ENCODE measurements at places on chromosomes 6 and 20.

DNA sequence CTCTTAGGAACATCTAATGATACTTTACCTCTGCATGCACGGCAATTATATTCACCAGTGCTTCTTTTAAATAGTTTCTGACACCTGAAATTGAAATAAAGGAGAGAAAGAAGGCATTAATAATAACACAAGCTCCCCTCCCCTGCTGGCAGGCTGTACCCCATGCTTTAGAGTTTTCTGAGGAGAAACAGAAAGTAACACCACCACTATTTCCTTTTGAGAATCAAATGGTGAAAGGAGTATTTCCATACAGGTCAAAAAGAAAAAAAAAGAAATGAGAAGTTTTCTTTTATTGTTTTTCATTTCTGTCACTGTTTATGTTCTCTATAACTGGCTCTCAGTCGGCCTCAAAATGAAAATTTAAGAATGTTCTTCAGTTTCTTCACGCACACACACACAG, 108.1 kb downstream of the IRF4 start:
- DNase-seq, result no peak

GRCh38 chr20:5136096-5136495, 9.3 kb downstream of the CDS2 start:
- DNase-seq, result peak; percentile 39

DNA sequence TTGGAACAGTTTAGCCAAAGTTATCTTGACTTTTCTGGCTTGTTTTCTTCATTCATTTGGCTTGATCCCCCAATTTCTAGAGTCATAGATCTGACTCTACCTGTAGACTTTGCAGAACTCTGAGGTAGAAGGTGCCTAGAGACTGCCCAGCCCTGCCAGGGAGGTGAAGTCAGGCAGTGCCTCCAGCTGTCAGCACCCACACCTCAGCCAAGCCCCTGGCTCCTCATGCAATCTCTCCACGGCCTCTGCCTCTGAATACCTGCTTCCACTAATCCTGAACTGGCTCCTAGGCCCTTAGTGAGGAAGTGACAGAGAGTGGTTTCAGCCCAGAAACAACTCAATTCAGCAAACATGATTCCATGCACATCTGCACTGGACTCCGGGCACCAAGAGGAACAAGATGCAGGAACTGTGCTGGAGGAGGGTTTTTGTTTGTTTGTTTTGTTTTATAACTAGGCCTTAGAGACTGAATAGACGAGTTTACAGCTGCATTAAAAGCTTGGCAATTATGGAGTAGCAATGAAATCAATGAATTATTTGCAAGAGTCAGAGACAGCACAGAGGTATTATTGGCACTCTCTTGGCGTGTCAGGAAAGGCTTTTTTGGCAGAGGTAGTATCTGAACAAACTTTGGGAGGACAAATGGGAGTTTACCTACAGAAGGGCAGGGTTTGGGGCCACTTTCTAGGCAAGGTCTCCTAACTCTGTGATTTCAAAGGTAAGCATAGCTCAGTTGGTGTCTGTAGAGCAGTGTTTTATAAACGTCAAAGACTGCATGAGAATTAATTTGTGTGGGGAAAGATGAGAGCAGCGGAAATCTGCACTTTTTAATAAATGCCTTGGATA, 25.2 kb downstream of the TGM3 start:
- DNase-seq, result no peak

- DNase-seq, result peak; percentile 77
Observed at GRCh38 chr6:80454197-80454596, 347.7 kb downstream of the BCKDHB start.

DNA sequence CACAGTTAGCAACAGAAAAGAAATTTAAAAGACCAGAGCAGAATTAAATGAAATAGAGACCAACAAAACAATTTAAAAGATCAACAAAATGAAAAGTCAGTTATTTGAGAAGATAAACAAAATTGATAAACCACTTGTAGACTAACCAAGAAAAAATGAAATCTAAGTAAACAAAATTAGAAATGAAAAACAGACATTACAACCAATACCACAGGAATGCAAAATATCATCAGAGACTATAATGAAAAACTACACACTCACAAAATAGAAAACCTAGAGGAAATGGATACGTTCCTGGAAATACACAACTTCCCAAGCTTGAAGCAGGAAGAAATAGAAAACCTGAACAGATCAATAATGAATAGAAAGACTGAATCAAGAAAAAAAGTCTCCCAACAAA, 97.8 kb downstream of the WDR27 start:
- DNase-seq, result no peak

GRCh38 chr20:57756921-57757320, 47.1 kb upstream of the PMEPA1 start:
- DNase-seq, result no peak

GRCh38 chr20:25470045-25470444, 62.6 kb downstream of the GINS1 start:
- DNase-seq, result no peak

DNA sequence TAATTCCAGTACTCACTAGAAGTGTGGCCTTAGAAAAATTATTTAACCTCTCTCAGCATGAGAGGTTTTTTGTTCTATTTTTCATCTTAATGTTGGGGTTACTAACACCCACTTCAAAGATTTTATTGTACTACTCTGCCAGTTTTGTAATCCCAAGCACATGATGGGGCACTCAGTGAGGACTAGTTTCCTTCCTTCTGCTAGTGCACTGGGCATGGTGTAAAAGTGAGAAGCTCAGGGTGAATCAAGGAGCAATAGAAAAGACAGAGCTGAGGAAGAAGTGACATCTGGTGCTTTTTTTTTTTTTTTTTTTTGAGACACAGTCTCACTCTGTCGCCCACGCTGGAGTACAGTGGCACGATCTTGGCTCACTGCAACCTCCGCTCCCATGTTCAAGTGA, 439.4 kb upstream of the ARID1B start:
- DNase-seq, result no peak

DNA sequence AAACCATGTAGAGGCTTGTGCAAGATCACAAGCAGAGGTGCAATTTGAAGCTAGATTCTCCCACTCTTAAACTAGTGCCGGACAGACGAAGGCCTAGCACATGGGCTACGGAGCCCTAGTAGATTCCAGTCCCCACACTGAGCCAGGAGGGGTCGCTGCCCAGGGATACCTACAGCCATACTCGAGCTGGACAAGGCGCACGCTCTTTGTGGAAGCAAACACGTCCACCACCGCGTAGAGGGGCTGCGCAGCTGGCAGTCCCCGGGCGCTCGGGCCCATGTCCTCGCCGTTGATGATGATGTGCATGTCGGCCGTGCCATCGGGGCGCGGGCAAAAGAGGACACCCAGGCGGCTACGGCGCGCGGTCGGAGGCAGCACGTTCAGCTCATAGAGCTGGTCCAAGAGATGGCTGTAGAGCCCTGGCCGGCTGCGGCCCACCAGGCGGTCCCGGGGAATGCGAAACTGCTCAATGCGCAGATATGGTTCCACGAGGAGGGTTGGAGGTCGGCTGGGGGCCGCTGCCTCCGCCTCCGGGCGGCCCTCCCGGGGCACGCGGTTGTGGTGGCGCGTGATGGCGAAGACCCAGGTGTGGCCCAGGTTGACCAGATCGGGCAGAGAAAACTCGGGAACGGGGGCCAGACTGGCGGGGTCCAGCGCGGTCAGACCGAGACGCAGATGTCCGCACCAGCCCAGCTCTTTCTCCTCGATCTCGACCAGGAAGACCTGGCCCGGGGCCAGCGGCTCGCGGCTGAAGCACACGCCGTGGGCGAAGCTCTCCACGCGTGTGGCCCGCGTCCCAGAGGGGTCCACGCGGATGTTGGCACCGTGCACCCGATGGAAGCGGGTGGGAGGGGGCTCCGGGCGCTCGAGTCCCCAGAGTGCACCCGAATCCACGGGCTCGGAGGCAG, 677 bp downstream of the NEURL2 start:
- DNase-seq, result peak; percentile 91

- peak; percentile 25 for DNase-seq
Observed at GRCh38 chr20:542777-543368, 717 bp downstream of the CSNK2A1 start.

GRCh38 chr20:46739431-46740213, 30.2 kb downstream of the SLC2A10 start:
- no peak for DNase-seq
